Stimulated activated CD8-positive, alpha-beta memory T cell treated with anti-CD3 and anti-CD28 coated beads, Interleukin-4, amount 100 ng/mL, for 1 hour (primary cell): ENCODE measurements at places on chromosomes 2 and 18.

- DNase-seq = no peak
Measured at GRCh38 chr2:73069041-73069854, 2.3 kb downstream of the SFXN5 start.

DNA sequence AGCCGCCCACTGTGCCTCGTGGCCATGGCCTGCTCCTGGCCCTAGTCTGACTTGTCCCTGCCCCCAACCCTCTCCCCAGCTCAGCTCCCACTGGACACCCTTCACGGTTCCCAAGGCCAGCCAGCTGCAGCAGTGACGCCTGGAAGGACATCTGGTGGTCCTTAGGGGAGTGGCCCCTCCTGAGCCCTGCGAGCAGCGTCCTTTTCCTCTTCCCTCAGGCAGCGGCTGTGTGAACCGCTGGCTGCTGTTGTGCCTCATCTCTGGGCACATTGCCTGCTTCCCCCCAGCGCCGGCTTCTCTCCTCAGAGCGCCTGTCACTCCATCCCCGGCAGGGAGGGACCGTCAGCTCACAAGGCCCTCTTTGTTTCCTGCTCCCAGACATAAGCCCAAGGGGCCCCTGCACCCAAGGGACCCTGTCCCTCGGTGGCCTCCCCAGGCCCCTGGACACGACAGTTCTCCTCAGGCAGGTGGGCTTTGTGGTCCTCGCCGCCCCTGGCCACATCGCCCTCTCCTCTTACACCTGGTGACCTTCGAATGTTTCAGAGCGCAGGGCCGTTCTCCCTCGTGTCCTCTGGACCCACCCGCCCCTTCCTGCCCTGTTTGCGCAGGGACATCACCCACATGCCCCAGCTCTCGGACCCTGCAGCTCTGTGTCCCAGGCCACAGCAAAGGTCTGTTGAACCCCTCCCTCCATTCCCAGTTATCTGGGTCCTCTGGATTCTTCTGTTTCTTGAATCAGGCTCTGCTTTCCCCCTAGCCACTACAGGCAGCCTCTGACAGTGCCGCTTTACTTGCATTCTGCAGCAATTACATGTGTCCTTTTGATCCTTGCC is 35.8 kb downstream of the ANO7 start:
- DNase-seq = no peak

GRCh38 chr2:169828141-169828811 is 1.0 kb downstream of the UBR3 start:
- DNase-seq = no peak

DNA sequence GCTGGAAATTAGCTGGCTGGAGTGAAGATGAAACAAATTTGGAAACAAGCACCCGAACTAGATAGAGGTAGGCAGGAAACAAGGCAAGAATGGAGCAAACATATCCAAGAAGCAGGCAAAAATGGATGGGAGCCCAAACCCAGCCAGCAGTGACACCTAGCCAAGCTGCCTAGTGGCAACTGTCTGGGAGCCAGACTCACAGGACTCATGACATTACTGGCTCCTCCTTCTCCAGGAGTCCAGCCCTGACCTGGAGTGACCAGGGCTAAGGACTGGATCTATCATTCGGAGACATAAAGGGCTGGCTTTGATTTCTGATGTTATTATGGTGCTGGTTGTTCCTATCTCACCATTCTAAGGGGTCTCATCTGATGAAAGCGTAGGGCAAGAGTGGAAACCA is 21.3 kb upstream of the ALK start:
- no peak for DNase-seq

DNA sequence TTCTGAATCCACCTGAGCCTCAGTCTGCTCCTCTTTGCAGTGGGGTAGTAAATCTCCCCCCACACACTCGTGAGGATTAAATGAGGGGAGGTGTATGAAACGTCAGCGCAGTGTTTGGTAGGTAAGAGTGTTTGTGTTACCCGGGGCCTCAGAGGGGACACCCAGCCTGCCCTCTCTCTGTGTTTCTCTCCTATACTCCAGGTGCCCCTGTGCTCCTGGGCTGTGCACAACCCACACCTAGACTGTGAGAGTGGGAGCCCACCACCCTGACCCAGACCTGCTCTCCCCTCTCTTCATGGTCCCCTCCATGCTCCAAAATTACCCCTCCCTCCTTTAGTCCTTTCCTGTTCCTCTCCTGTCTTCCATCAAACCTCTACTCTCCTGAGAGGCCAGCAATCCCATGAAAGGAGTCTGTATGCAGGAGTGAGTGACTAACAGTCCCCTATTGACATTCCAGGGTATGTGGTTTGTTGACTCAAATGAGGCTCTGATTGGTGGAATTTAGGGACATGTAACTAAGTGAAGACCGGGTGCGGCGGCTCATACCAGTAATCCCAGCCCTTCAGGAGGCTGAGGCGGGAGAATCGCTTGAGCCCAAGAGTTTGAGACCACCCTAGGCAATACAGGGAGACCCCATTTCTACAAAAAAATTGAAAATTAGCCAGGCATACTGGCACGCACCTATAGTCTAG is 10.4 kb downstream of the CIB4 start:
- DNase-seq = no peak

GRCh38 chr18:55794288-55795052 is 206.5 kb upstream of the TCF4 start:
- no peak for DNase-seq

GRCh38 chr2:58594175-58594574 is 353.1 kb upstream of the FANCL start:
- no peak for DNase-seq

DNA sequence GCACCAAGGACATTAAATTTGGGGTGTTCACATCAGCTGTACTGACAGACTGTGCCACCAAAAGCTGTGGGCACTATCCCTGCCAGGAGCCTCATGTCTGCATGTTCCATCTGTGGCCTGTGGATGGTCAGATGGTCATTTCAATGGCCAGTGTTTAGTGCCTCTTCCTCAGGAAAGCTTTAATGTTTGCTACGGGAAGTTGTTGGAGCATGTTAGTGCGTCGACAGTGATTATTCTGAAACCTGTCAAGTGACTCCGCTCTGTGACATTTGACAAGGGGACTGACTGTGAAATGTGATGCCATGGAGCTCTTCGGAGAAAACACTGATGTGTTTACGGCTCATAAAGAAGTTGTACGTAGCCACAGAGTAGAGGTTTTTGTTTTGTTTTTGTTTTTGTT is 18.7 kb upstream of the RGPD4 start:
- DNase-seq = no peak

GRCh38 chr2:239919774-239920692 is 105.1 kb downstream of the NDUFA10 start:
- no peak for DNase-seq

DNA sequence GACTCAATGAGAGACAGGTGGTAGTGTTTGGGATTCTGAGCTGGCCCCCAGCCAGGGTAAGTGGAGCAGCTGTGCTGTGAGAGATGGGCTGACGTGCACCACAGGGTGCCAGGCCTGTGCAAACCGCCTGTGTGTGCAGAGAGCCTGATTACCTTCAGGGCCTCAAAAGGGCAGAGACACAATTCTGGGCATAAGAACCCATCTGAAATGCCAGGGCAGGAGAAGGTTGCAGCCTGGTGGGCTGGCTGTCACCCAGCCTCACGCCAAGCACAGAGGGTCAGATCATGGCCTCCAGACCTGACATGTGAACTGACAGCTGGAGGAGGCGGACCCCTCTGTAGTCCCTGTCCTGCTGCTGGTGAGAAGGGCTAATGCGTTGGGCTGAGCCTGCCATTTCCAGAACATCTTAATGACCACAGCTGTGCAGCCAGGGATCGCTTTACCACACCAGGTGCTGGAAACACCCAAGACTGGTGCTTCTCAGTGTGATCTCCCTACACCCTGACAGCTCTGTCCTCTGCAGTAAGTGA is 100.9 kb downstream of the ARL4C start:
- DNase-seq = no peak

DNA sequence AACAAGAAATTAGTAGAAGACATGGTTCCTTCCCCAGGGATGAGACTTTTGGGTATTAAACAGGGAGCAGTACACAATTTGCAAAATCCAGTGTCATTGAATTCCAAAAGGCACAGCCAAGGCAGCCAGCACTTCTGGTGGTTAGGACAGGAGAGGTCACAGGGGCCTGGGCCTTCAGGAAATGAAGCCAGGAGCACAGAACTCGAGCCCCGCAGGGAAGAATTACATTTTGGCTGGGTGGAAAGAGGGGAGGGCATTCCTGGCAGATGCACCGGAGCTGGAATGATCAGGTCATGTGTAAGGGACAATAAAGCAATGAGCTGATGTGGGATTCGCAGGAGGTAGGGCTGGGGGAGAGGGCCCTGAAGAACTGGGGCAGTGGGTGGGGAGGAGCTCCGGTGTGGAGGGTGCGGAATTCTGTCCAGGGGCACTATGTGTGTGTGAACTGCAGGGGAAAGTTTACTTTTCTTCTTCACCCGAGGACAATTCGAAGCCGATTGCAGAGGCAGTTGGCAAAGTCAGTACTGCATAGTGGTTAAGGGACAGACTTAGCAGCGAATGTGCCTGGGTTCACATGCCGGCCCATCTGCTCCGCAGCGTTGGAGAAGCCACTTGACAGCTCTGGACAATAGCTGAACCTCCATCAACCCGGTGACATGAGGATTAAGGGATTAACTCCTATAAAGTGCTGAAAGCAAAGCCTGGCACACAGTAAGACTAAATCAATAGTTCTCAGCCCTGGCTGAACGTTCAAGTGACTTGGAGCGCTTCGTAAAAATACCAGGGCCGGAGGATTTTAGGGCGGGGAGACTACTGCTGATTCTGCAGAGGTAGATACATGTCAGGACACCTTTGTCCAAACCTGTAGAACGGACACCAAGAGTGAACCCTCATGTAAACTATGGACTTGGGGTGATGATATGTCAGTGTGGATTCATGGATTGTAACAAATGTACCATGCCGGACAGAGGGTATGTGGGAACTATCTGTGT is 36.4 kb downstream of the ALPK2 start:
- no peak for DNase-seq

DNA sequence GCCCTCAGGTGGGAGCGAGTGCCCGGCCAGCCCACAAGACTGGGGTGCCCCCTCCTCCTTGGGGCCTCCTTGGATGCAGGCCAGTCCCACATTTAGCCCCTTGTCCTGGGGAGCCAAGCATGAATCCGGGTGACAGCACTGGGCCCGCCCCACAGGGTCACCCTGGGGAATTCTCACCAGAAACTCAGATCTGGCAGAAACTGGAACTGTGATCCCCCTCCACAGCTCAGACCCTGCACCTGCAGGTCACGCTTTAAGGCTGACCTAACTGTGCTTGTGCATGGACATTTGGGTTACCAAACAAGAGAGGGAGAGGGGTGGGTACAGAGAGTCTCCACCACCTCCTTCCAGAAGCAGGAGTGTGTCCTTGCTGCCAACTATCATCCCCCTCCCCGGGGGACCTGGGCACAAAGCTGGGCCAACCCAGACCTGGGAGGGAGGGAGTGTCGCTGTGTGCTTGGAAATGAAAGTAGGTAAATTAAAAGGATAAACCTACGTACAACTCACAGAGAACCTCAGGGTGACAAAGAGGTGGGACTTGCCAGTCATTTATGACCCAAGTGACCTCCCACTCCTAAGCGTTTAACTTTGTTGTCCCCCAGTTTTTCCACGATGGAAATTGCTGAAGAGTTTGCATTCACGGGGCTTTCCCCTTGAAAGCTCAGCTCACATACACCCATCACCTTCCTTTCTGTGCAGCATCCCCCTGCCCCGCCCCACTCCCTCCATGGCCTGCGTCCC is 9.1 kb downstream of the ITM2C start:
- no peak for DNase-seq

- no peak for DNase-seq
Measured at GRCh38 chr18:23897291-23897690, 117.3 kb upstream of the TTC39C start.

GRCh38 chr2:197079832-197080555 is 153.5 kb upstream of the PGAP1 start:
- no peak for DNase-seq

DNA sequence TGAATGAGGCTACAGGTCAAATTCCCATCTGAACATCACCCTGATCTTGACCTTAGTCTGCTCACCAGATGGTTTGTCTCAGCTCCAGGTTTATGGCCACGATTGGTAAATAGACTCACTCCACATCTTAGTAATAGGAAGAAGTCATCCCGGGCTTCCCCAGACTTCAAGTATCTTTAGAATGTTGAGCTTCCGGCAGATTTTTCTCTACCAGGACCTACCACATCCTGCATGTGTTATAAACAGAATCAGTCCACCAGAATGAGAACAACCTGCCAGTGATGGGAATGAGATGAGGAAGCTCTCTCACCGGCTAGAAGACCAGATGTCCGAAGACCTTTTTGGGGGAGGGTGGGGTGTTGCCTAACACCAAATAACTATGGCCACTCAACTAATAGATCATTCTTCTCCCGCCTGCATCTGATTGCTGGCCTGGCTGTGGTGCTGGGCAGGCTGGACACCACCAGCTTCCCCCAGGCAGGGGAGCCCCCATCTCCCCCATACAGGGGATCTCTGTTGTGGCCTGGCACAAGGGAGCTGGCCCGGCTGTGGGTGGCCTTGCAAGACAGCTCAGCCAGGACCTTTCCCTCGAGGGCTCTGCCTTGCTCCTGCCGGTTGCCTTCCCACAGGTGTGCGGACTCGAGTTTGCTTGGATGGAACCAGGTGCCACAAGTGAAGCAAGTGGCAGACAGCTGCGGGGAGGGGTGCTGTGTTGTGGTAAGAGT is 88.5 kb downstream of the SH3RF3 start:
- DNase-seq = no peak

DNA sequence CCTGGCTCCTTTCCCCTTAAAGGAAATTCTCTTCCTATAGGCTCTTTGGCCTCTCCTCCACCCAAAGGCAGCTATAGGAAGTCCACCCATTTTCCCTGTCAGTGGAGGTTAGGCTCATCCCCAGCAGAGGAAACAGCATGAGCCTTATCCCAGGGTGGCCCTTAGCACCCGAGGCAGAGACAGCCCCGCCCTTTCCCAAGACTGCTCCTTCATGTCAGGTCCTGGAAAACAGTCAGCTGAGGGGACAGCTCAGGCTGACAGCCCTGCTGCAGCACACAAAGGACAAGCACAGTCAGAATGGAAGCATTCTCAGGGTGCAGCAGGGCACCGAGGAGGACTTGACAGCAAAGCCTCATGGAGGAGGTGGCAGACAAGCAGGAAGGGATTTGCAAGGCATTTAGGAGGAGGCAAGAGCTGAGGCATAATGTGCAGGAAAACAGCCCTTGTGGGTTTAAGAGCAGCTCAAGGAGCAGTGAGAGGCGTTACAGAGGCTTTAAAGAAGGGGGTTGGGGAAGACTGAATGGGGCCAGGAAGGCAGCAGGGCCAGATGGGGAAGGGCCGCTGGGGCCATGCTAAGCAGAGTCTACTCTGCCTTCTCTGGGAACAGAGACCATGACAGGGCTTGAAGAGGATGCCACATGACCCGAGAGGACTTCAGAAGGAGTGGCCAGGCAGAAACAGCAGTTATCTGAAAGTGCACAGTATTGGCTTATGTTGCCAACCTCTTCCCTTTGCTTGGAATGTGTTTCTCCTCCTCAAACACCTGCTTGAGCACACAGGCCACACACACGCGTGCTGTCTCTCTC is 216.6 kb downstream of the SH3BP4 start:
- no peak for DNase-seq

GRCh38 chr2:221451862-221452788 is 120.0 kb downstream of the EPHA4 start:
- no peak for DNase-seq

- no peak for DNase-seq
Measured at GRCh38 chr2:237310515-237311114, 103.3 kb downstream of the COL6A3 start.
